ENCODE measurements at places on chromosomes 12 and 14.

- DNase-seq: no peak
Observed at GRCh38 chr12:128078301-128078971, 188.5 kb upstream of the TMEM132C start.

DNA sequence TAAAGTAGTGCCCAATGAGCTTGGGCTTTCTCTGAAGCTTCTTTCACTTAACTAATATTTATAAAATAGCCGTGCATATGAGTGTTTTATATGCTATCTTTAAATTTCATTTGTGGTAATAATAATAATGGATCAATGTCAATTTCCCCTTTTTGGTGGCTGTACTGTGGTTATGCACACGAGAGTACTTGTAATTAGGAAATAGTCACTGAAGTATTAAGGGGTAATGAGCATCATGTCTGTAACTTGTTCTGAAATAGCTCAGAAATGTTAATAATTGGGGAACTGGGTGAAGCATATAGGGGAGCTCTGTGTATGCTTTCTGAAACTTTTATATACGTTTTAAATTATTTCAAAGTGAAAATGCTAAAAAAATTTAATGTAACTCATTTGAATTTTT, 7.0 kb upstream of the RNASE8 start:
- no peak for DNase-seq

DNA sequence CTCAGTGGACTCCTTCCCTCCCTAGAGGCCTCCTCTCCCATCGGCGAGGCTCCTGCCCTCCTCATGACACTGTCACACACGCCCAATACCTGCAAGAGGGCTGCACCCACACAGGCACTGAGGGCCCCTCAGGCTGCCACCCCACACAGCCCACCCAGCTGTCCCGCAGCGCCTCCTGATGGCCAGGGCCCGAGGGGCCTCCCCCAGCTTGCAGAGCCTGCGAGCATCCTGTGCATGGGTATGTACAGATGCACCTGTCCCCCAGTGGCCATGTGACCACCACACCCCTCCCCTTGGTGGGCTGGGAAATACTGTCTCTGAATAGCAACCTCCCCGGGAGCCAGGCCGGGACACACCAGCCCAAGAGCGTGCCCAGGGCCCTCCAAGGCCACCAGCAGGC, 19.0 kb upstream of the NUDT14 start:
- DNase-seq: no peak

DNA sequence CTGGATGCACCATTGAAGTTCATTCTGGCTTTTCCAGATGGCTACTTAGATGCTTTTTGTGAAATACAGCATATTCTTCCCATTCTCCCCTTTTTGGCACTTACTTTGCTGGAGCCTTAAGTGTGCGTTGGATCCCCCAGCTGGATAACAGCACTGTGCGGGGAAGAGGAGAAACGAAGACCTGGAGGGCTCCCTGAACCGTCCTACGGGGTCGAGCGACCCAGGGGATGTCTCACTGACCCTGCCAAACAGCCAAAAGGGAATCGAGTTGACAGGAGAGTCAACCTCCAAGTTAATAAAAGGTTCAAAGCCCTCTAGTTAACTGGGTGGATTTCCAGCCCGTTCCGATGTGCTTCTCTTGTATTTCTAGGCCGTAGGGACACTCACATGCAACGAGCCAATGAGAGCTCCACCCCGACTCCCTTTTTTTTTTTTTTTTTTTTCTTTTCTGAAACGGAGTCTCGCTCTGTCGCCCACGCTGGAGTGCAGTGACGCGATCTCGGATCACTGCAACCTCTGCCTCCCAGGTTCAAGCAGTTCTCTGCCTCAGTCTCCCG, 1.0 kb upstream of the CAMKK2 start:
- no peak for DNase-seq

- no peak for DNase-seq
Observed at GRCh38 chr14:44639781-44640385, 132.8 kb upstream of the FSCB start.

- DNase-seq: no peak
Observed at GRCh38 chr12:82527165-82527780, 159.4 kb upstream of the TMTC2 start.

DNA sequence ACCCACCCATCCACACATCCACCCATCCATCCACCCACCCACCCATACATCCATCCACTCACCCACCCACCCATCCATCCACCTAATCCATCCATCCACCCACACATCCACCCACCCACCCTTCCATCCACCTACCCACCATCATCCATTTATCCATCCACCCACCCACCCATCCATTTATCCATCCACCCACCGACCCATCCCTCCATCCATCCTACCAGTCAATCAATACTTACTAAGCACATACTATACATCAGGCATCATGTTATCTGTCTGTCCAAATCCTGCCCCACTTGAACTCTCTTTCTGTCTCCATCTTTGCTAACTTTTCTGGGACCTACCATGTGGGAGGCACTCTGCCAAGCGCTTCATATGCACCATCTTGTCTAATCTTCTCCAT, 15.4 kb downstream of the GALNT9 start:
- DNase-seq: no peak

GRCh38 chr14:89486961-89487360, 69.9 kb upstream of the FOXN3 start:
- DNase-seq: no peak

GRCh38 chr12:58833853-58834252, 86.5 kb downstream of the LRIG3 start:
- DNase-seq: no peak

GRCh38 chr12:11732715-11733114, 83.2 kb downstream of the ETV6 start:
- no peak for DNase-seq

GRCh38 chr12:103799504-103799856, 41.6 kb downstream of the NT5DC3 start:
- no peak for DNase-seq

GRCh38 chr12:105272814-105273416, 36.9 kb upstream of the APPL2 start:
- no peak for DNase-seq

GRCh38 chr14:50719911-50720759, 52.0 kb upstream of the SAV1 start:
- no peak for DNase-seq

GRCh38 chr14:100578552-100578951, 8.7 kb downstream of the BEGAIN start:
- DNase-seq: no peak

GRCh38 chr14:68331426-68331825, 461.4 kb downstream of the ZFP36L1 start:
- no peak for DNase-seq

DNA sequence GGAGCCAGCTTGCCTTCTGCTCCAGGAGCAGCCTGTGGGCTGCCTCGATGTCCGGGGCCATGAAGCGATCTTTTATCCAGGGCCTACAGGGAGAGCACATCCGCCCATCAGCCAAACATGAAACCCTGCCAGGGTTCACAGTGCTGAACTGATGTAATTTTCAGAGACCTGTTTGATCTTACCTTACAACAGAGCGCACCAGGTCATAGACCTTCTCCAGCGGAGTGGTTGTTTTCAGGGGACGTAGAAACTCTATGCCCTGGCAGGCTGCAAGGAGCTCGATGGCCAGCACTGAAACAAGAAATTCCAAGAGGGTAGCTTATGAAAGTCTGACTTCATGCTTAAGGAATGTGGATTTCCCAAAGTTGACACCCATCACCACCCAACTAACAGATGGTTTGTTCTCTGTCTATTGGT, 19.7 kb downstream of the HAL start:
- no peak for DNase-seq

DNA sequence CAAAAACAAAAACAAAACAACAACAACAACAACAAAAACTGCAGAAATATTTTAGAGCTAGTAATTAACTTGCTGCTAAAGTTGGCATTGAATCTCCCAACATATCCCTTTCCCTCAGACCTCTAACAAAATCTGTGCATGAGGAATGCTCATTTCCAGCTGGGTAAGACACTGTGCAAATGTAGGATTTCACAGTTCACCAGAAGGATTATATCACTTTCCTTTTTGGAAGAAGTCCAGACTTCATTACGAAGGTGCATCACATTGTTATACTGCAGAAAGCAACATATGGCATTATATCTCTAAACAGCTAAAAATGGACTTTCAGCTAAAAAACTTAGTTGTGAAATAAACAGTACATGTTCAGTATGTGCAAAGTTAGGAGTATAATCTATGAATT, 341.8 kb downstream of the FSCB start:
- DNase-seq: no peak

DNA sequence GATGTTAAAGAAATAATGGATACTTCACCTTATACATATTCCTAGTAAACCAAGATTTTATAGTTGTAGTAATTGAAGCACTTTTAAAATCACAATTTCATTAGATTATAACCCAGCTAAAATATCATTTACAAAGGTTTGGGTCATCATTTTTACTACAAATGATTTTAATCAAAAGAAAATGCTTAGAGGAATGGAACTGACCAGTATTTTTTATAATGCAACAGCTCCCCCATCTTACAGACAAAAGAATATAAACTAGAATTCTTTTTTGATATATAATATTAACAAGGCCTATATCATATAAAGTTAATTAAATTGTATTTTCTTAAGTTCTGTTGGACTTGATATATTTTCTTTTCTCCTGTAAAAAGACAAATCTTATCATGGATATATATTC, 20.4 kb upstream of the LRFN5 start:
- DNase-seq: no peak

- no peak for DNase-seq
Observed at GRCh38 chr14:31405106-31405505, 15.2 kb downstream of the HEATR5A start.

DNA sequence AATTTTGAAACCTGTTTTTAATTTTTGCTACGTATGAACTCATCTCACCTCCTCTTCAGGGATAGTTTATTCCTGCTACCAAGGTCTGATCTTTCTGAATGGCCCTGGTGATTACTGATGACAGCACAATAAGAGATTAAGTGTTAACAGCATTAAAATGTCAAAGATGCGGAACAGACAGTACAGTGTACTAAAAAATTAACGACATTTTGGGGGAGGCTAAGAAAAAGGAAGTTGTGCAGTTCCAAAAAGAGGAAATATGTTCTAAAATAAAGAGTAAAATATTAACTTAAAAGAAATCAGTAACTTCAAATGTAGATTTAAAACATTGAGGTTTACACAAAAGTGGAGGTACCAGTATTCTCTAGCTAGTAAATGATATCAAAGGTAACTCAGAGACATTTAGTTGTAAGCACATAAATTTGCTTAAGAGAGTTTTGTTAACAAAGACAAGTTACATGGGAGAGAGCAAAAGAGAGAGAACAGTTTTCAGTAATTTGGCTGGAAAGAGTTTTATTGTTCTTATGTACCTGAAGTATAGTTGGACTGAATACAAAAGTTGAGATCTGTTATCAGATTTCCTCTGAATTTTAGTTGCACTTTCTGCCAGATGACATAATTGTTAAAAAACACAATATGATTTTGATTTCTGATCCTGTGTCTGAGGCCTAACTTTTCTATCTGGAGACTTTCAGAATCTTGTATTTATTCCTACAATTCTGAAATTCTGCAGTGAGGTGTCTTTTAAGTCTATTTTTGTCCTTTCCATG, 4.2 kb upstream of the CLECL1 start:
- DNase-seq: no peak
